ENCODE measurements at places on chromosomes 7 and 10.

DNA sequence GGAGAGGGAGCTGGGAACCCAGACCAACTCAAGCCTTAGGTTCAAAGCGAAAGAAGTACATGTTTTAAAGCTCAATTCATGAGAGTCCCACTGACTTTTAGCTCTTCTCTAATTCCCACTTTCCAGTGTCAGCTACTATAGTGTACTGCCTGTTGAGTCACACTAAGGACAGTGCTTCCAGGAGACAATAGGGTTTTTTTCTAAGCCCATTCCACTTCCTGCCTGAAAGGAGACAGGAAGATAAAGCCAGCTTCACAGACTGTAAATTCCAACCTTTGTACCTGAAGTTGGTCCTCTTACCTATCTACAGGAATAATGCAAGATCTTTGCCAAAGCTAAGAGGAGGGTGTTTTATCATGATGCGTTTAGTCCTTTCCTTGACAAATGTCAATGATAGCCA, 4.4 kb downstream of the MSRB2 start:
- no peak for DNase-seq

GRCh38 chr7:154915600-154915999, 87.3 kb downstream of the PAXIP1 start:
- DNase-seq, result no peak

GRCh38 chr7:102236592-102237287, 49.9 kb upstream of the SH2B2 start:
- peak; percentile 23 for DNase-seq

DNA sequence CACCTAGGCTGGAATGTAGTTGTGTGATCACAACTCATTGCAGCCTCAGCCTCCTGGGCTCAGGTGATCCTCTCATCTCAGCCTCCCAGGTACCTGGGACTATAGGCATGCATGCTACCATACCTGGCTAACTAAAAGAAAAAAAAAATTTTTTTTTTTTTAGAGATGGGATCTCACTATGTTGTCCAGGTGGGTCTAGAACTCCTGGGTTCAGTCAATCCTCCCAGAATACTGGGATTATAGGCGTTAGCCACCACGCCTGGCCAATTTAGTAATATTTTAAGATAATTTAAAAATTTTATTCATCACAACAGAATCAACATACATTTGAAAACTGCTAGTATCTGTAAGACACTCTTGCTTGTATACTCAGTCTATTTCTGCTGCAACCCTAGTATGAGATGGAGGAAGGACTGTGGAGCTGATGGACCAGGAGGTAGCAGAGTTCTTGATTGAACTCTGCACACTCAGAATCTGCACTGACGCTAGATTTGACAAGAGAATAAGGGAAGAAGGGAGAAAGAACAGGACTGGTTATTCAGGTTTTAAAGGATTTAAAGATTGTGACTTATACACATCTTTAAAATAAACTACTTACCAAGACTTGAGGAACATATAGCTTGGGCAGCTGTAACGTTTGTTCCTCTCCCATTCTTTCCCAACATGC, 57.6 kb downstream of the VCL start:
- DNase-seq, result no peak

DNA sequence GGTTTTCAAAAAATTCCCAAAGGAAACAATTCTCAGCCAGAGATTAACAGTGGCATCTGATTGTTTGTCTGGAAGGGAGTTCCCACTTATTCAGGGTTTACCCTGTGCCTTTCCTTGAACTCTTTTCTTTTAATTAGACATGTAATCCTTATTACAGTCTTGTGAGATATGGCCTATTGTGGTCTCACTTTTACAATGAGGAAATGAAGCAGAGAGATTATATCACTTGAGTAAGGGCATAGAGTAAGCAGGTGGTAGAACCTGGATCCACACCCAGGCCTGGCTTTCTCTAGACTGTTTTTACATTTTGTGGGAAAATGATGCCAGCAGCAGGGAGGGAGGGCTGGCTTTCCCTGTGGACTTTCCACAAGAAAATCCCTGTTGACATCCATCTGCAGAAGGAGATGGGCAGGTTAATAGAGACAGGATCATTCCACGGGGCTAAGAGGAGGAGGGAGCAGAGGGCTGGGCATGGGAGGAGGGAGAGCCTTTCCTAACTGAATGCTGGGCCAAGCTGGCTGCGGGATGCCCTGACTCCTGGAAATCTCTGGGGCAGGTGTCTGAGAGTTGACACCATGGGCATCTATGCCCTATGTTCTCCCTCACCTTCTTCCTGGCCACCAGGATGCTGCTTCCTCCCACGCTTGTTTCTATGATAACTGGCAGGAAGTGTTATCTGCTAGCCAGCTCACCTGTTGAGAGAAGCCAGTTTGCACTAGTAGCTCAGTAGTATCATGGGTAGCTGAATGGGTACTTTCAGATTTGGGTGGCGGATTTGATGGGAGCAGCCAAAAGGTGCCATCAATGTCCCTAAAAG, 28.7 kb upstream of the ARHGAP22 start:
- no peak for DNase-seq

GRCh38 chr7:150977382-150978125, 567 bp downstream of the KCNH2 start:
- no peak for DNase-seq

GRCh38 chr7:48875045-48875916, 49.1 kb upstream of the CDC14C start:
- DNase-seq, result peak; percentile 11

GRCh38 chr10:17430647-17431355, 23.6 kb downstream of the ST8SIA6 start:
- no peak for DNase-seq

DNA sequence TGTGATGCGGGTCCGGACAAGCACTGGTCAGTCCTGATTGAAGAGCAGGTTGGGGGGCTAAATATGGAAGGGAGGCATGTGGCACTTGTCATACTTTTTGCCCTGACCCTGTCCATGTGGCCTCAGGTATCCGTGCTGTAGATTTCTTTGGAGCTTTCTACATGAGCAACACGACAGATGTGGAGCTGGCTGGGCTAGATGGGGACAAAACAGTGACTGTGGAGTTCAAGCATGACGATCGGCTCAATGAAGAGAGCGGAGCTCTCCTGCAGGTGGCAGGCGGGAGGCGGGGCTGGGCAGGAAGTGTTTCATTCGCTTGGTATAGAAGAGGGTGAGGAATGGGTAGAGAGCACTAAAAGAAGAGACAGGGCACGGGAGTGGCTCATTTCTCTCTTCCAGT, 13.0 kb upstream of the CHCHD1 start:
- peak; percentile 71 for DNase-seq

DNA sequence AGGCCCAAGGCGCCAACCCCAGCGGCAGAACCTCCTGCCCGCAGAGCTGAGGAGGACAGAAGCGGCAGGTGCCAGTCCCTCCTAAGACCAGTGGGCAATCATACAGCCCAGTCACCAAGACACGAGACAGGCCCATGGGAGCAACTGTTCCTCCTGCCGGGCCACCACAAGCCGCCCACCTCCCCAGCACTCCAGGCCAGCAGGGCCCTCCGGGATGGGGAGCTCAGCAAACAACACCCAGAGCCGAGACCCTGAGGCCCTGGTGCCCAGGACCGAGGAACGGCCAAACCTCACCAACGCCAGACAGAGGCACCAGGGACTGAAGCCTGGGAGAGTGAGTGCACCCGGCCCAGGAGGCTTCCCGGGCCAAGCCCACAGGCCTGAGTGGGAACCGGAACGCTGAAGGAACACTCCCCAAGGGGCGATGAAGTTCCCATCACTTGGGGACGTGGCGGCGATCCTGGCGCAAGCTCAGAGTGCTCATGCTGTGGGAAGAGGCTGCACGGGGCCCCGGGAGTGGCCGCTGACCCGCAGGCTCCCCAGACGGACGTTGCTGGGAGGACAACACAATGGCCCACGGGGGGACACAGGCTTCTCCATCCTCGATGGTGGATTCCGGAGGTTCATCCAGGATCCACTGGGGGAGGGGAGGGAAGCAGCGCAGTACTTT, 35.1 kb downstream of the GPER1 start:
- DNase-seq, result no peak

- no peak for DNase-seq
These were observed 8.1 kb downstream of the ZNF32 start for GRCh38 chr10:43640603-43641002.

- DNase-seq, result no peak
These were observed 34.6 kb upstream of the HSPB1 start for GRCh38 chr7:76267894-76268183.

- DNase-seq, result no peak
These were observed 2.7 kb downstream of the MXI1 start for GRCh38 chr10:110209926-110210673.

DNA sequence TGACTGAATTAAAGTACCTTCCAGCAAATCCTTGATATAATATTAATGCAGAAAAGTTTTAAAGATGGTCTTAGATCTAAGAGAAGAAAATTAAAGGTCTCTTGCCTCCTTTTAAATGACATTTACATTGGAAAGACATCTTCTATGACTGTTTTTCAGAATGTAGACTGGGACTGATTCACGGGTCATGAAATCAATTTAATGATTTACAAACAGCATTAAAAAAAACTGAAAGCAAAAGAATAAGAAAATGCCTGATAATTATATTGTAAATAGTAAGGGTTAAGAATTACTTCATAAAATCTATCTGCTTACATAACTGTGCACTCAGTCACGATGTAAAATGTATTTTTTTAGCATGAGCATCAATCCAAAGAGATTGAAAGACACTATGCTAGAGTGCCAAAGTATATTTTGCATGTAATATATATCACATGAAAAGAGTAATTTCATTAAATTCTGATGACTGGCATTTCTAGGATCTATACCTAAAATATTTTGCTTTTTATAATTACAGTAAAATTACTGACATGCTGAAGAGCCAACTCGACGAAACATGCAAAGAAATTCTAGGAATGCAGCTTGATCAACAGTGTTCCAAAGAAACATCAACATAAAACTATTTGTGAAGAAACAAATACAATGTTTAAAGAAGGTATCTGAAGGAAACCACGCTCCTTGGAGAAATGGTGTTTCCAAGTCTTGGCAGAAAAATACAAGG, 35.1 kb downstream of the RTKN2 start:
- DNase-seq, result no peak

- DNase-seq, result no peak
These were observed 18.3 kb upstream of the ELMO1 start for GRCh38 chr7:37467002-37467401.

- DNase-seq, result no peak
These were observed 482.2 kb upstream of the KLF6 start for GRCh38 chr10:4267086-4267773.

GRCh38 chr10:100158044-100158805, 27.6 kb downstream of the ERLIN1 start:
- DNase-seq, result no peak

DNA sequence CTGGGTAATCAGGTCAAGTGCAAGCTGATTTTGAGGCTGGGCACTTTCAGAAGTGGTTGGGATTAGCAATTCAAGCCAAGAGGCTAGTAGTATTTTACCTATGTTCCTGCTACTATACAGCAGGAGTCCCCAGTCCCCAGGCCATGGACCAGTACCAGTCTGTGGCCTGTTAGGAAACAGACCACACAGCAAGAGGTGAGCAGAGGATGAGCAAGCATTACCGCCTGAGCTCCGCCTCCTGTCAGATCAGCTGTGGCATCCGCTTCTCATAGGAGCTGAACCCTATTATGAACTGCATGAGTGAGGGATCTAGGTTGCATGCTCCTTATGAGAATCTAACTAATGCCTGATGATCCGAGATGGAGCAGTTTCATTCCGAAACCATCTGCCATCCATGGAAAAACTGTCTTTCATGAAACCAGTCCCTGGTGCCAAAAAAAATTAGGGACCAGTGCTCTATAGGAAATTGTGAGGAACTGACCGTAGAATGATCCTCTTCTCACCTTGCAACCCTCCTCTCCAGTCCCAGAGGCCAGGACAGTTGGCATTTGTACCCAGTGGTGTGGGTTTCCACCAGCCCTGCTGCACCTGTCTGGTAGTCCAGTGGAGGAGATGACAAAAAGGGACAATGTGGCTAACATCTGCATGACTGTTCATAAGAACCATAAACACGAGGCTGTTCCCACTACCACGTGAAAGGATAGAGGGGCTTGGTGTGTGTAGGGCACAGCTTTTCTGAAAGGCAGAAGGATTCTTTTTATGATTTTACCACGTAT, 172.5 kb downstream of the KIAA1217 start:
- no peak for DNase-seq

- peak; percentile 37 for DNase-seq
These were observed 708 bp upstream of the GPR85 start for GRCh38 chr7:113087071-113087998.

DNA sequence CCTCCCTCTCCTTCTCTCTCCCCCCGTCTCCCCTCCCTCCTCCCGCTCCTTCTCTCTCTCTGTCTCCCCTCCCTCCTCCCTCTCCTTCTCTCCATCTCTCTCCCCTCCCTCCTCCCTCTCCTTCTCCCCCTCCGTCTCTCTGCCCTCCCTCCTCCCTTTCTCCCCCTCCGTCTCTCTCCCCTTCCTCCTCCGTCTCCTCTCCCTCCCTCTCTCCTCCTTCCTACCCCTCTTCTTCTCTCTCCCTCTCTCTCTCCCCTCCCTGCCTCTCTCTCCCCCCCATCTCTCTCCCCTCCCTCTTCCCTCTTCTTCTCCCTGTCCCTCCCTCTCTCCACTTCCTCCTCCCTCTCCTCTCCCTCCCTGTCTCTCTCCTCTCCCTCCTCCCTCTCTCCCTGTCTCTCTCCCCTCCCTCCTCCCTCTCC, 32.2 kb downstream of the AP5Z1 start:
- no peak for DNase-seq

- DNase-seq, result no peak
These were observed 190.9 kb downstream of the REEP3 start for GRCh38 chr10:63711867-63712716.

GRCh38 chr10:126185676-126186447, 202.4 kb downstream of the ADAM12 start:
- no peak for DNase-seq

DNA sequence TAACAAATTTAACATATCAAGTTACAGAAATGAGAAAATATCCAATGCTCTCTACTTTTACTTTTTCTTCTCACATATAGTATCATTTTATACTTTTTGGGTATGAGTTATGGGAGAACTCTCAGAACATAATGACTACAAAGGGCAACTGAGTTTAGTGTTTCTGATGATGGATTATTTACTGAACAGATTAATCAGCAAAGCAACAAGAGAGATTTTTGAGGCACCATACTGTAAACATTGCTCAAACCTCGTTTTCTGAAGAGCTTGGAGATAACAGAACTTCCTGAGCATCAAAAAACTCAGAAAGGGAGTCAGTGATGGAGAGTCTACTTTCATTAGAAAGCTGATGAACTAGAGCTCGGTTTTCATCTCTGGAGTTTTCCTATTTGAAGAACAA, 84.8 kb upstream of the GSDME start:
- DNase-seq, result no peak

GRCh38 chr7:131466735-131467365, 89.6 kb downstream of the PODXL start:
- DNase-seq, result no peak

DNA sequence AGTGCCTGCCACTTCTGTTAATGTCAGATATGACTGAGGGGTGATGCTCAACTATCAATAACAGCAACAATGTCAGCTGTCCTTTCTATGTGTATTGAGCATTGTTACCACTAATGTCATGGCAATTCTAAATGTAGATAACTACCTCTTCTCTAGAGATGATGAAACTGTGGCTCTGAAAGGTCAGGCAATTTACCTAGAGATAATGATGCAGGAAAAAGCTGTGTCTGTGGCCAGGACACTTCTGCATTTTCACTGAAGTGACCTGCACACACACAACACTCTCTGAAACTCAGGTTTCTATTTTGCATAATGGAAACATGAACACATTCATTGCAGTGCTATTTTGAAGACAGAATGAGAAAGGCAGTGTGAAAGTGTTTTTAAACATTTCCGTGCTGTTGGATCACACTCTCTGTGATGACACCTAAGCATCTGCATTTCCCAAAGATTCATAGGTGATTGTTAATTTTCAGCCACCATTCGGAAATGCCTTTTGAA, 148.2 kb downstream of the KCND2 start:
- DNase-seq, result no peak

Measured in Jurkat, Clone E6-1 (cell line).